Stimulated activated CD4-positive, alpha-beta T cell treated with anti-CD3 and anti-CD28 coated beads, Interleukin-15, amount 100 ng/mL, for 1 hour (primary cell): ENCODE measurements at places on chromosomes 12 and 14.

- DNase-seq = no peak
Measured at GRCh38 chr14:90442388-90442787, 45.6 kb downstream of the CALM1 start.

- DNase-seq = no peak
Measured at GRCh38 chr14:103676881-103677675, 38.2 kb downstream of the XRCC3 start.

DNA sequence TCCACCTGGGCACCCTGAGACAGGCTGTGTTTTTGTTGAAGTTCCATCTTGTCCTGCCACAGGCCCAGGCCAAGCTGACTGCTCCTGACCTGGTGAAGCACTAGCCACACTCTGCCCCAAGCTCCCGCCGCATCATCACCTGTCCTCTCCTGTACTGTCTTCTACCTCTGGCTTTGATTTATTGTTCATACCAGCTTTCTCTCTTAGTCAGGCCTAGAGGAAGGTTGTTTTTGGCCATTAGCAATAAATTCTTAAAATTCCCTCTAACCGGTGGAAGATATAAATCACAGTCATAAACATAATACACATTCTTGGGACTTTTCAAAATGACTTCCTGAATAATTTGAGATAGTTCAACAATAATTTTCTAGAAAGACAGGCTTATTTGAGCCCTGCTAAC, 169.4 kb downstream of the DAD1 start:
- no peak for DNase-seq

- peak; percentile 48 for DNase-seq
Measured at GRCh38 chr14:24051789-24052655, at the start of gene CARMIL3. TSS of gene CARMIL3 (plus strand) at chr14:24052009. CDS start at chr14:24052154, 145 bp downstream.

DNA sequence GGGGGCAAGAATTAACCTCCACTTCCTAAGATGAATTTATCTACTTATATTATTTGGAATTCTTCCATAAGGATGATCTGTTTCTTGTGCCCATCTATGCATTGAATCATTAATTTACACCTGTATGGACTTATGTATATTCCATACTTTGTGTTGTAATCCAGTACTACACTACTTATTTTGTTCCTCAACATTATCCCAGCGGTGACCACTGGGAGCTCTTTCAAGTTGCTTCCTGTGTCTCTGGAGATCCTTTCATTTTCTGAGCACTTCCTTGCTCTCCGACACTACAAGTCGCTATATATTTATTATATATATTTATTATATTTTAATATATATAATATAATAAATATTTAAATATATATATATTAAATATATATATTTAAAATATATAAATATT, 54.9 kb upstream of the SCN8A start:
- no peak for DNase-seq

DNA sequence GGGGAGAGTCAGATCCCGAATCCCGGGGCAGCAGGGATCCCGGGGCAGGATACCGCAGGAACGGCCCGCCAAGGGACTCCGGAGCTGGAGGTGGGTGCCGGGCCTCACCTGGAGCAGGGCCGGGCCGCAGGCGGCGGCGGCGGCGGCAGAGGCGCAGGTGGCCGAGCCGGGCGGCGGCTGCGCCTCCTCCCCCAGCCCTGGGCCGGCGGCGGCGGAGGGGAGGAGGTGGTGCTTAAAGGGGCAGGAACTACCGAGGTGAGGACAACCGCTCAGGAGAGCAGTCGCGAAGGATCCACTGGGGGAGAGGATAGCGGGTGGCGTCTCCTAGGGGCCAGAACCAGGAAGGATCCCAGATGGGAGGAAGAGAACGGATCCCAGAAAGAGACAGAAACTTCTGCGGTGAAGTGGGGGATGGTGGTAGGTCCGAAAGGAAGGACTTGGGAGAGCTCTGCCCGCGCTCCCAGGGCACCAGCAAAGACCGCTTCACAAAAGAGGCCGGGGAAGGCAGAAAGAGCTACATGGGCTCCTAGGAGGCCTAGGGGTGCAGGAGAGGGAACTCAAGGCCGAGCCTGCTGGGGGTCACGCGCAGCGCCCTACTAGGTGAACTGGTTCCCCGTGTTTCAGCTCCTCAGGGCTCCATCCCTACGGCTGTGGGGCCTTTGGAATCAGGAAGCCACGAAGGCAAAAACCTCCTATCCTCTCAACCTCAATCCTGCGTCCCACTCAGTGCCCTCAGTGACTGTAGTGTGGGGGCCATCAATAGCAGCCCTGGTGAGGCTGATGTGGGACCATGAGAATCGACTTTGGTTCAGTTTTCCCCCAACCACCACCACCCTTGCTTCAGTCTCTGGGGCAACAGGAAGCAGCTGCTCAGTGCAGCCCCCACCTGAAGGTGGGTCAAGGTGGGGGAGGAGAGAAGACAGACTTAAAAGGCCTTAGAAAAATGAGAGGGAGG, 5.0 kb upstream of the BAZ2A start:
- DNase-seq = peak; percentile 46

- DNase-seq = no peak
Measured at GRCh38 chr12:58533652-58534051, 386.7 kb downstream of the LRIG3 start.
